Fibroblast of mammary gland (primary cell): ENCODE measurements at places on chromosomes 6 and 20.

DNA sequence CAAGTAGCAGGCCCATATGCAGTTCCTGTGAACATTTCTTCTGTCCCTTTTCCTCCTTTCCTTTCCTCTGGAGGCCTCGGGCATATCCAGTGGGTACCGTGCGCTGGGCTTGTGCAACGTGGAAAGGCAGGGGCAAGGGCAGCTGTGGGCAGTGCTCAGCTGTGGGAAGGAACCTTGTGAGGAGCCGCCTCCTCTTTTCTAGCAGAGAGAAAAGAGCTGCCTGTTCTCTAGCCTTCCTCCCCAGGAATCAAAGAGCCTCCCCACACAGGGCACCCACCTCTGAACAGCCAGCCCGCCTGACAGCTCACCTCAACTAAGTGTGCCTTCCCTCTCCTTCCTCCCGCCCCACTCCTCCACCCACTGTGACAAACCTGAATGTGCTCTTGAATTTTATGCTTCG, 143.3 kb upstream of the HDDC2 start:
- no peak for DNase-seq

DNA sequence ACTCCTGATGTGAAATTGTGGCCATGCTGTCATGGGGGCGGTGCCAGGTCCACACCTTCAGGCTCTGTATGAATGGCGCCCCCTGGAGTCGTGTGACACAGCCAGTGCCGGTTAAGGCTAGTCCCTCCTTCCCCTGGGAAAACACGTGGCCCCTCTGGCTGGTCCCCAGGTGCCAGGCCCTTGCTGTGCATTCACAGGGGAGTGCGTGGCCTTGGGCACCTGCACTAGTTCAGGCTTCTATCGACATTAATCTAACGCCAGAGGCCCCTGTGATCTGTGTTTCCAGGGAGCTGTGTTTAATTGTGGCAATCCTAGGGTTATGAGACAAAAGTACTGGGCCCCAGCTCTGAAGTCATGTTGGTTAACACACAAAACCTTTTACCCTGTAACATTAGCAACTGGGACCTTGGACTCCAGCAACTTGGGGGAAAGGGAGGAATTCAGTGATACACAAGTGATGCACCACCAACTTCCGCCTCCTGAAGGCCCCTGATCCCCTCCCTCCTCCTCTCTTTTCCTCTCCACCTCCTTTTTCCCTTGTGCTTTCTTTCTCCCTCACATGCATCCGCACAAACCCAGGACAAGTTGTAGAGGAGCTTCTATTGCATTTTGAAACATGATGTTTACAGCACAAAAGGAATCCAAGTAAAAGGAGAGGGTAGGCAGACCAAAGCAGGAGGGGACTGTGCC, 74.0 kb downstream of the SSR1 start:
- DNase-seq = peak; percentile 70

DNA sequence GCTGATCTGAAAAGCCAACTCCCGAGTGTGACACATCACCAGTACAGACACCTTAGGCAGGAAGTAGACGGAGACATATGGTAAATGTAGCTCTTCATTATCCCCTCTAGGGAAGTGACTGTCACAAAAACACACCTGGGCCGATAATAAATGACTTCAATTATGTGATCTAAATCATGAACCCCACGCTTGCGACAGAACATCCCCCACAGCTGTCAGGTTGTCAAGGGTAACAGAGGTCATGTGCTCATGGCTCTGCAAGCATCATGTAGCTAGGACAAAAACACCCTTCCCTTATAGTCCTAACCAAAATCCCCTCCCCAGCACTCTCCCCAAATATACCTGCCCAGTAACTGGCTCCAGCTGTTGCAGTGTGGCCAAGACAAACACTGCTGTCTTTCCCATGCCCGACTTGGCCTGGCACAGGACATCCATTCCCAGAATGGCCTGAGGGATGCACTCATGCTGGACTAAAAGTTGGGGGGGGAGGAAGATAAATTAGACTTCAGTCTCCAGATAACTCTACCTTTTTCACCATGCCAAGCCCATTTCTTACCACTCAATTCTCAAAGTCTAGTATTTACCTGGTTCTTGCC, 2.9 kb downstream of the DDX39B start:
- no peak for DNase-seq

- DNase-seq = no peak
Observed at GRCh38 chr20:32614303-32614702, 29.2 kb upstream of the NOL4L start.

DNA sequence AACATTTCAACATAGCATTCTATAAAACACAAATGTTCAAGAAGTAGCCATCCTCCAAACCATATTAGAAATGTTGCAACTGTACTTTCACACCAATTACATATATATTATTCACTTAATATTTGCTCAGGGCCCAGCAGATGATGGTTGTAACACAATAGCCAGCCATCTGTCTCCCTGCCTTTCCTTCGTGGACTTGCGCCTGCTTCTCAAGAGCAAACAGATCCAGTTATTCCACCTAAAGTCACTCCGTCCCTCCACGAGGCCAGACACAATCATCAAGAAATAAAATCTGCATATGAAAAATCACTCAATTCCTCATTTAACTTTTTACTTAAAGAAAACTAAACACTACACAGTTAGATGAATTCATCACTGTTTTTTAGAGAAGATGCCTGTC, 160.4 kb downstream of the RALGAPA2 start:
- DNase-seq = no peak

DNA sequence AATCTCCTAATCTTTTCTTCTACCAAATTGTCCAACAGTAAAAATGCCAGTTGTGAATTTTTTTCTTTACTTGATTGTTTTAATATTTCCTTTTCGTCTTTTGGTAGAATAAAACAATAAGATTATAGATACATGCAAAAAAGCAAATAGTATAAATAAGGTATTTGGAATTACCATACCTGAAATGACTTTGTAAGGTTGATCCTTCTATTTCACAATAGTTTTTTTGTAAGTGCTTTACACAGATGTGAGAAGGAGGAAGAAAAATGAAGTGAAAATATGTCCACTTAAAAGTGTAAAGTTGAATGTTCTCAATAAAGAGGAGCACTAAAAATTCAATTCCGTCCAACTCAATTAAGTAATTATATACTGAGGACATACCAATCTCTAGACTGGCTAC, 457.6 kb downstream of the UTRN start:
- no peak for DNase-seq

- peak; percentile 57 for DNase-seq
Observed at GRCh38 chr6:55069132-55069781, 105.1 kb upstream of the HCRTR2 start.

DNA sequence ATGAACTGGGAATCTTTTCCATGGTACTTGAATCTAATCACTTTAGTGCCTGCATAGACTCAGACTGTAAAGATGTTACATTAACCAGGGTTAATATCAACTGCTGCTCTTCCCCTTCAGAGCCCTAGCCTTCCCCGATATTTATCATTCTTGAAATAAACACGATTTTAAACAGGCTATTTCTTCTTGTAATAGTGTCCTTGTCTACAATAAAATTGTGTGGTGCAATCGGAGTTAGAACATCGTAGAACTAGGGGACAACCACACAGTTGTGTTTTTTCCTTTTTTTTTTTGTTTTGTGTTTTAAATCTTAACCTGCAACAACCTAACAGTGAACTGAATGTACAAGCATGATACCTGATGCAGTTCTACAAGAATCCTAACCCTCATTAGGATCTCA, 4.5 kb downstream of the GJA1 start:
- no peak for DNase-seq

DNA sequence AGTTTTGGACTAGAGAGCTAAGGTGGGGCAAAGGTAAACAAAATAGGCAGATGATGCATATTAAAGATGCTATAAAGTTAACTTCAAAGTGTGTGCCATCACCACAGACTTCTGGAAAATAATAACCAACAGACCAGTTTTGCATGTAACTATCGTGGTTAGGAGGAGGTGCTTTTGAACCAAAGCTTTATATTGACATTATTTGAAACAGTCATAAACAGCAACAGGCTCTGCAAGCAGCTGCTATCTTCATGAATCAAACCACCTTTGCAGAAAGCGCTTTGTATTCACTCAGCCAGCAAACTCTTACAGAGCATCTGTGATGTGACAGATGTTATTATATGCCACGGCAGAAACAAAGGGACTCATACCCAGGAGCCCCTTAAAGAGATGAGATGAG, 81.9 kb downstream of the CRYBG1 start:
- DNase-seq = no peak

DNA sequence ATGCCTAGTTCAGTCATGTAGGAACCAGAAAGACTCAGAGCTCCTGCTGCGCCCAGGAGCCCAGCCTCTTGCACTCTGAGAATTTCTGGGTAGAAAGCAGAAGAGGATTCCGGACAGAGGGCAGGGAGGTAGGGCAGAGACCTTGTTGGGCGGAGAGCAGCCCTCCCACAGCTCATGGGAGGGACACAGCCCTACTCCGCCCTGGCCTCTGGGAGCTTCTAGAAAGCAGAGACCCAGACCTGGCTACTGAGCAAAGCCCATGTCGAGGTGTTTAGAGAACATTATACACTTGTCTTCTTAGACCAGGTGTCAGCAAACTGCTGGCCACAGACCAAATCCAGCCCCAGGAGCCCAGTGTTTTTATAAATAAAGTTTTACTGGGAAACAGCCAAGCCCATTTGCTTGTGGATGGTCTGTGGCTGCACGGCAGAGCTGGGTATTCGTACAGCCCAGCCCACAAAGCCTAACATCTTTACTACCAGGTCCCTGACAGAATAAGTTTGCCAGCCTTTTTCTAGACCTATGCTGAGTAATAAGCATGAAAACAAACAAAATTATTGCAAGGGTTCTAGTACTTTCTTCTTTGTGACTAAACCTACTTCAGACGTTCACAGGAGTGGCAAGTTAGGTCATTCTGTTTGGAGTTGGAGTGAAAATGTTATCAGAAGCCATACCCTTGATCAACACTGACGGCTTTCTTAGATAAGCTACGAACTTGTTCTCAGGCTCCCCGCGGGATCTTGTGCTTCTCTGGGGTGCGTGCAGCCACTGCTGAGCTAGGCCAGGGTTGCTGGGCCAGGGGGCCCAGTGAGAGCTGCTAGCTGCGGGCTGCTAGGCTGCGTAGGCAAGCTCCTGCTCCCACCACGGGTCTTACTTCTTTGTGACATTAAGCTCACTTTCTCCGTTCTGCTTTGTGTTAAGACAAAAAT, 235.1 kb upstream of the FOXQ1 start:
- no peak for DNase-seq

- DNase-seq = peak; percentile 4
Observed at GRCh38 chr6:36283608-36284007, 13.7 kb downstream of the PNPLA1 start.

DNA sequence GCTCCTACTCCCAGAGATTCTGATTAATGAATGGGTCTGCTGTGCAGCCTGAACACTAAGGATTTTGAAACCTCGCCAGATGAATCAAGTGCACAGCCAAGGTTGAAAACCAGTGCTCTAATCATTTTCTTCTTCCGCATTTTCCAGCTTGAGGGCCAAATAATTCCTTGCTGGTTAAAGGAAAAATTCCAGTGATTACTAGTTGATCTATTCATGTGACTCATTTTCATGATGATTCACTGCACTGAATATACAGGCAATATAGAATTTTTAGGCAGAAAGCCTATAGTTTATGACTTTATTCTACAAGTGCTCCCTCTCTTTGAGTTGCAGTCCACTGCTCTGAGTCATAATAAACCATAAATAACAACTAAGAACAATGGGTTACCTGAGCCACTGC, 80.6 kb upstream of the PROKR2 start:
- DNase-seq = no peak

- peak; percentile 77 for DNase-seq
Observed at GRCh38 chr6:44126320-44127149, 717 bp downstream of the MRPL14 start.

GRCh38 chr6:90227213-90227612, 69.4 kb downstream of the BACH2 start:
- DNase-seq = no peak

- DNase-seq = peak; percentile 100
Observed at GRCh38 chr6:45655745-45656476, 278.2 kb upstream of the SUPT3H start.

GRCh38 chr20:47792021-47792618, 6.8 kb upstream of the SULF2 start:
- DNase-seq = peak; percentile 98

GRCh38 chr6:114312931-114313330, 29.9 kb downstream of the HS3ST5 start:
- DNase-seq = no peak

GRCh38 chr6:169949511-169950097, 198.2 kb downstream of the ERMARD start:
- no peak for DNase-seq

- no peak for DNase-seq
Observed at GRCh38 chr6:124066269-124066668, 262.6 kb downstream of the NKAIN2 start.

DNA sequence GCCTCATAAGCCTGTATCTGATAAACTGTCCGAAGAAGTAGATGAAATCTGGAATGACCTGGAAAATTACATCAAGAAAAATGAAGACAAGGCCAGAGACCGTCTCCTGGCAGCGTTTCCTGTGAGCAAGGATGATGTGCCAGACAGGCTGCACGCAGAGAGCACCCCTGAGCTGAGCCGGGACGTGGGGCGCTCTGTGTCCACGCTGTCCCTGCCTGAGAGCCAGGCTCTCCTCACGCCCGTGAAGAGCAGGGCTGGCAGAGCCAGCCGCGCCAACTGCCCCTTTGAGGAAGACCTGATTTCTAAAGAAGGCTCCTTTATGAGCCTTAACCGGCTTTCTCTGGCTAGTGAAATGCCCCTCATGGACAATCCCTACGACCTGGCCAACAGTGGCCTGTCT, 33.9 kb upstream of the MTHFD1L start:
- DNase-seq = no peak

GRCh38 chr6:134307870-134308269, 10.0 kb downstream of the SGK1 start:
- no peak for DNase-seq

DNA sequence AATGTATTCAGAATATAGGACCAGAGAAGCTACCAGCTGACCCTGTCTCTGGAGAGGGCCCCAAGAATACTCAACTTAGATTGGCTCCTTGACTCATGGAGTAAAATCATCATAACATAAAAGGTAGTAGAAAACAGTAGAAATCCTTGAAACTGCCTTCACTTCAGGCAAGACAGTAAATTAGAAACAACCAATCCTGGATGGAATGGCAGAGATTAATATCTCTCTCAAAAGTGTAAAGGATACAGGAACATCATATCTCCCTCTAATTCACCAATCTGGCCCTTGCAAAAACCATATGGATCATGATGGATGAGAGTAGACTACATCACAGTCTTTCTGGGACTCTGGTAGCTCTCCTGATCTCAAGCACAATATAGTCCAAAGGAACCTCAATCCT, 20.4 kb upstream of the EPM2A start:
- DNase-seq = no peak

GRCh38 chr6:100257793-100258395, 206.8 kb downstream of the SIM1 start:
- peak; percentile 57 for DNase-seq

DNA sequence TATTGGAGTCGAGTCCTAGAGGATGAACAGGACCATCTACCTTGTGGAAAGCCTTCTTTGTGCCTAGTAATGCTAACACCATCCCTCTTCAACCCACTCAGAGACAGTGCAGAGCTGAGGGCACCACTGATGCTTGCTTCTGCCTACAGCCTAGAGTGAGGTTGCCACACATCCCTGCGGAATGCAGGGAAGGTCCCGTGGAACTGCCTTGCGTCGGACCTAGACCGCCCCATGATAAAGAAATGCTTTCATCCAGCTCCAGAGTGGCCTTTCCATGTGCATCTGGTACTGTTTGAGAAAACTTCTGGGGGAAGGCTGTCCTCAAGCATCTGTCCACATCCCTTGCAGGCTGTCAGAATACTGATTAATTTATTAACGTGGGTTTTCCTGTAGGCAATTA, 168.4 kb downstream of the PHACTR1 start:
- DNase-seq = no peak
